Suprapubic skin (tissue), 4 donors: ENCODE measurements at places on chromosomes 1 and 21. TPM values are rescaled to one million over a fixed set of nuclear protein-coding genes. Genes with fewer than 3 reads are reported as not detected.

The OR2T5 gene
- total RNA-seq = not detected

DNA sequence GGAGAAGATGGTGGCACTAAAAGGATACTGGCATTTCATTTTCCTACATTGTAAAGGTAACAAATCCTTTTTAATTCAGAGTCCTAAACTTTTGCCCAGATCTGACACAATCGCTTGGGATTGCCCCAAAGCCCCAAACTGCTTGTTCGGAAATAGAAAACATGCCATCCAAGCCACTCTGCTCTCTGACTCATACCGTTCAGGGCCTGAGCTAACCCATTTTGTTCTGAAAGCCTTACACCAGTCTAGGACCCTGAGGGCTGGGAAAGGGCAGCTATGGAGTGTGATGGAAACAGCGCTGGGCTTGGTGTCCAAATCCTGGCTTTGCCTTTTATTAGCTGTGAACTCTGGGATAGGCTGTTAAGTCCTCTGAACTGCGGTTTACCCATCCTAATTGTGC is 159.4 kb upstream of the UBE2U start:
- no peak for DNase-seq

DNA sequence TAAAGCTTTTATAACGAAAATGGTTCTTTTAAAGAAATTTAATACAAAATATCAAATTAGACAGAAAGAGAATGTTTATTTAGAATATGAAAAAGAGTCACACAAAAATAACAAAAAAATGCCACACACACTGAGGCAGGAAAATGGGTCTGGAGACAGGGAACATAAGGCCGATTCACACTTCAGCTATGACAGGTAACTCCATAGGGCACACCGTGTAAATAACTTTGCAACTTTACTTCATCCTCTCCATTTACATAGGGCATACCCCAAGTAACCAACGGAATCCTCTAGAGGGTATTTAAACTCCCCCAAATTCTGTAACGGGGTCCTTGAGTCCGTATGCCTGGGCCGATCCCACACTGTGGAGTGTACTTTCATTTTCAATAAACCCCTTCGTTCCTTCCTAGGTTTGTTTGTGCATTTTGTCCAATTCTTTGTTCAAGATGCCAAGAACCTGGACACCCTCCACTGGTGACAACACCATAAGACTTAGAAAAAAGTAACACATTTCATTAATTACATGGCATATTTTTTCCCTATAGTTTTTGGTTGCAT is 23.1 kb upstream of the PTGS2 start:
- DNase-seq = no peak

- no peak for DNase-seq
Measured at GRCh38 chr1:109395602-109396512, 1.9 kb downstream of the SORT1 start.

- DNase-seq = no peak
Measured at GRCh38 chr1:159786465-159786864, 5.7 kb downstream of the DUSP23 start.

DNA sequence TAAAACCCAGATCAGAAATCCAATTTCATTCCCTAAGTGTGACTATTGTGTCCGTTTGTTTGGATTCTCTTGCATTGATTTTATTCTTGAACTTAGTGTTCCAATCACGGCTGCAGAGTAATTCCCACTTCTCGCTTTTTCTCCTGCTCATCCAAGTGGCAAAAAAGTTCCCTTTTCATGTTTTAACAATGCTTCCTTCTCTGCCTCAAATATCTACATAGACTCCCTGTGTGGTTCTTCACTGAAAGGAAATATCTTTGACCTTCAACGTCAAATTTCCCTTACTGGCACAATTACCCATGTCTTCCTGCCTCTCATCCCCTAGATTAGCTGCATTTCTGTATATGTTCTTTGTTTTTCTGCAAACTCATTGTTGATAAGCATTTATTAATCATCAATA is 305.4 kb downstream of the BACH1 start:
- no peak for DNase-seq
